Breast epithelium (tissue), 4 donors: ENCODE measurements at places on chromosomes 11 and 22. TPM values are rescaled to one million over a fixed set of nuclear protein-coding genes. Genes with fewer than 3 reads are reported as not detected.

Gene WBP2NL
- 0.96 TPM for total RNA-seq

DNA sequence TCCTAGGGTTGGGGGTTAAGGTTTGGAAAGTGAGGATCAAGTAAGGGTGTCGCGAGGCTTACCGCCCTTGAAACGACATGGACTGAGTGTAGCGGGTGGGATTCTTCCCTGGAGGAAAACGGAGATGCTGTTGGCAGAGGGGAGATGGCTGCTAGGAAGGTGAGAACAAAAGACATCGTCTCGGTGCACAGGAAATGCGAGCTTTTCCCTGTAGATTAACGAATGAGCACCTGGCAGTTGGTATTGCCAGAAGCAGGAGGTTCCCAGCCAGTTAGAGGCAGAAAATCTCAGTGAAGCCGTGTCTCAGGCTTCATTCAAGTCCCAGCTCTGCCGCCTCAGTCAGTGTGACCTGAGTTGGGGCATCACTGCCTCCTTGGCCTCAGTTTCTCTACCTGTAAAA lies 1.4 kb upstream of the LHFPL7 start:
- DNase-seq = no peak

Gene CLTCL1
- total RNA-seq = 8.2 TPM

- peak; percentile 64 for DNase-seq
Observed at GRCh38 chr11:66868726-66869566, 12.1 kb downstream of the LRFN4 start.

DNA sequence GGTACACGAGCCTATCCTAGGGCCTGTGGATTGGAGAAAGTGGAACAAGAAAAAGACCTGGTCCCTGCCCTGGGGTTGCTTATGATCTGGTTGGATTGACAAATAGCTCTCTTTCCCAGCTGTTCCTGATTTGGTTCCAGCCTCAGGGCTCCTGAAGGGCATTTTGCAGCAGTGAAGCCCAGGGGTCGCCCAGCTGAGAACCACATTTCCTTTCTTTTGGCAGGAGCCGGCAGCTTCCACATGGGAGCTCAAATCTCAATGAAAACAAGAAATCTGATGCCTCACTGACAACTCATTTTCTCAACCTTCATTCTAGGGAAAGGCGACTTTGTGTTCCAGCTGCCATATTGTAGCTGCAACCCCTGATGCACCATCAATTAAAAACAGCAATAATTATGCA lies 140.6 kb upstream of the CADM1 start:
- DNase-seq = no peak

Gene CRYBA4
- total RNA-seq = not detected

Gene CARD10
- total RNA-seq = 2.9 TPM

- DNase-seq = no peak
Observed at GRCh38 chr11:17300372-17300771, 23.8 kb downstream of the NUCB2 start.

Gene FHIP1B
- total RNA-seq = 42.1 TPM

DNA sequence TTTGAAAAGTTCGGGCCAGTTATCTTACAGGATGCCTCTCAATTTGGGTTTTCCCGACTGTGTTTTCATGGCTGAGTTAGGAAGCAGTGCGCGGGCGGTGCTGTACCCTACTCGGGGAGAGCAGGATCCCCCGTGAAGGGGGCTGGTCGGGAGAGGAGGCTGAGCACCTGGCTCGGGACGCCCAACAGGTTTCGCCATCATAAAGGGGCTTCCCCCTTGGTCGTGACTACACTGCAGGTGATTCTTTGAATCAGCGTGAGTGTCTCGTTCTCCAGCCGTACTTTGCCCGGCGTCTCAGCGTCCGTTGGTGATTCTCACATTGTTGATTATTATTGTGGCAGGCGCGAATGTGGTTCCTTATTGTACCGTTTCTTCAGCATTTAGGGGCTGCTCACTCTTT lies 46.6 kb downstream of the ST14 start:
- DNase-seq = no peak

Gene KRTAP5-8
- not detected for total RNA-seq

Gene OR52E8
- not detected for total RNA-seq

Gene PAFAH1B2
- total RNA-seq = 76.8 TPM

- DNase-seq = no peak
Observed at GRCh38 chr22:21855676-21856075, 11.8 kb downstream of the MAPK1 start.

DNA sequence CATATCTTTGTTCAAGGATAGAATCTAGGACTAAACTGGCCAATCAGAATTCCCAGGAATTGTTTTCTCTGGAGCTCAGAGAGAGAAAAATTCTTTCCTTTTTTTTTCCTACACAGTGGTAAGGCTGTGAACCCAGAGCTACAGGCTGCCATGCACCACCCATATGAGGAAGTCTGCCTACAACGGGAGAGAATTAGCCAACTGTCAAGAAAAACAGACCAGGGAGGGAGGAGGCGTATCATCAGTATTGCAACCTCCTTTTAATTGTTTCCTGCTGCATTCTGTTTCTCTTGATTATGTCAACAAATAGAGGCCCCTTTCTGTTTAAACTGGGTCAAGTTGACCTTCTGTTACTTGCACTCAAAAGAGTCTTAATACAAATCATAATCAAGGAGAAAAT lies 176.5 kb upstream of the UBASH3B start:
- no peak for DNase-seq

Gene SBF2
- total RNA-seq = 91.9 TPM

Gene SLC22A25
- not detected for total RNA-seq

DNA sequence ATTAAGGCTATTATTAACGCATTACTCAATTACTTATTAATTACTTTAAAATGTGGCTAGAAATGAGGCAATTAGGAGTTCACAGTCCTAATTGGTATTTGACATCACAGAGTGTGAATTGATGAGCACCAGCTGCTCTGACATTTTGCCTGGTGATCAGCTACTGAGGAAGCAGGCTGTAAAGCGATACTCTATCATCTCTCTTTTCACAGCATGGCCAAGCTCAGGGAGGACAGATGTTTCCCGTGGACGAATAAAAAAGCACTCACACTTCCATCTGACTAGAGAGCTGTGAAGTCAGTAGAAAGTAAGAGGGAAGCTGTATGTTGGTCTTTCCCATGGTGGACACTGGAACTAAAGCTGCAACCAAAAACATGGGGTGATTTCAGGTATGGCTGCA lies 29.1 kb upstream of the SYT9 start:
- DNase-seq = no peak

GRCh38 chr11:11468954-11469353 lies 115.9 kb upstream of the CSNK2A3 start:
- DNase-seq = no peak

DNA sequence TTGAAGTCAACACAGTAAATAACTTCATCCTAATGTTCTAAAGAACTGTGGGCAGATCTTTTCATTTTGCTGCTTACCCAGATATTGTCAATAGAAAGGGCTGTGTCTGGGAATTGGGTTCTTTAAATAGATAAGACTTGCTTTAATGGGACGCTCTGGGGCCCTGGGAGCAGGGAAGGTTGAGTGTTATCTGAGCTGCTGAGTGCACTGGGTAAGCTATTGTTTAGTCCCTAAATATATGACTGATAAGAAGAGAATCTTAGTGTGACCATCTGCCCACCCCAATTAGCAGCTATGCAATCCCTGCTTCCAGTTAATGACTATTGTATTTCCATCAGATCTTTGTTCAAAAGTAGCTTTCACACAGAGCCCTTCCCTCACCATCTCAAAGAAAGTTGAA lies 44.4 kb downstream of the ARHGAP42 start:
- DNase-seq = no peak

- DNase-seq = no peak
Observed at GRCh38 chr11:19433367-19433766, 192.6 kb upstream of the E2F8 start.

Gene CNGA4
- total RNA-seq = 0.48 TPM

DNA sequence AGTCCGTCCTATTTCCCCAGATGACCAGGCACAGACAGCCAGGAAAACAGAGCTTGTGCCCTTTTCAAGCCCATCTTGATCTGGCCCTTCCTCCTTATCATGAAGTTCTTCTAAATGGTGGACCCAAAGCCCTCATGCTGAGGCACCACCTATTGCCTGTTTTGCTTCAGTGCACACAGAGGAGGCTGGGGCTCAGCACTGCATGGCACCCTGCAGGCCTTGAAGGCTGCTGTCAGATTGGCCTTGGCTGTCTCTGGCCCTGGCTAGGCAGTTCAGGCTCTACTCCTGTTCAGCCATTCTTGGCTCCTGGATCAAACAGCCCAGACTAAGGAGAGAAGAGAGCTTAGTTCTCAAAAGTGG lies 49.2 kb downstream of the OTOG start:
- DNase-seq = no peak

Gene GPR152
- not detected for total RNA-seq

DNA sequence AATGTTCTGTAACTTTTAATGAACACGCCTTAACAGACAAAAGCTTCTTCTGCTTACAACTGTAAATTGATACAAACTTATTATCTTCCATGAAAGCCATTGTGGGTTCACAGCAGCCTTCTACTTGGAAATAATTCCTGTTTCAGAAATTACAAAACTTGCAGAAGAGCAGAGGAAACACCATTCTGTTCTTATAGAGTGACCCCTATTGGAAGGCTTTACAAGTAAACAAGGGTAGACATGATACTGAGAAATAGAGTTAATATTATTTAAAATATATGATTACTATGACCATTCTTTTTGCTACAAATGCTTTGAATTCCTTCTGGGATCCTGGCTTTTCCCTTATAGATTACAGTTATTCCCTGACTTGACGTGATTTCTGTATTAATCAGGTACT lies 32.4 kb upstream of the KCNA4 start:
- DNase-seq = no peak

DNA sequence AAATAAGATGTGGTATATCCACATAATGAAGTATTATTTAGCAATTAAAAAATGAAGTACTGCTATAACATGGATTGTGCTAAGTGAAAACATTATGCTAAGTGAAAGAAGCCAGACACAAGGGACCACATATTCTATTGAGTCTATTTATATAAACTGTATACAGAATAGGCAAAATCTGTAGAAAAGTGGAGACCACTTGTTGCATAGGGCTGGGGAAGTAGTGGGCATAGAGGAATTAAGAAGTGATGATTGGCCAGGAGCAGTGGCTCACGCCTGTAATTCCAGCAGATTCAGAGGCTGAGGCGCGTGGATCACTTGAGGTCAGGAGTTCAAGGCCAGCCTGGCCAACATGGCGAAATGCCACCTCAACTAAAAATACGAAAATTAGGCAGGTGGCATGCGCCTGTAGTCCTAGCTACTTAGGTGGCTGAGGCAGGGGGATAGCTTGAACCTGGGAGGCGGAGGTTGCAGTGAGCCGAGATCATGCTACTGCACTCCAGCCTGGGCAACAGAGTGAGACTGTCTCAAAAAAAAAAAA lies 109.6 kb downstream of the RBFOX2 start:
- no peak for DNase-seq

DNA sequence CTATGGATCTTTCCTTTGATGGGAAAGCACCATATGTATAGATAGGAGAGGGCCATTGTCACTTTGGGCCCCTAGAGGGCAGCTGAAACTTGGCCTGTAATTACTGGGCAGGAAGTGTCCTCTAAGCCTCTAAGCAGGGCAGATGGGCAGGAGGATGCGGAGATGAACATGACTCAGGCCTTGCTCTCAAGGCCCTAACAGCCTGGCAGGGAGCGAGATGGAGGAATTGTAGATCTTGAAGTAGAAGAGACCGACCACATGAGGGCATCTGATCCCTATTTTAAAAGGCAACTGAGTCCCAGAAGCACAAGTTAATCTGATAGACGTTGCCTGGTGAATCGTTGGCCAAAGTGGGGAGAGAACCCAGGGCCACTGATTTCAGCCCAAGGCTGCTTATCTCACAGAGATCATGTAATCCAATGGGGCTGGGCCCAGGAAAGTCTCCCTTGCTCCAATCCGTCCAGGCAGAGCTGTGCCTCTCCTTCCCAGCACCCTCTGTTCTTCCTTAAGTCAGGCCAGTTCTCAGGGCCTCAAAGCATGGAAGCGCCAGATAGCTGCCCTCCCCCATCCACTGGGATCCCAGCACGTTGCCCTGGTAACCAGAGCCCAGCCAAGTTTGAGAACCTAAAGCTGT lies 2.5 kb upstream of the SEPTIN3 start:
- DNase-seq = no peak

DNA sequence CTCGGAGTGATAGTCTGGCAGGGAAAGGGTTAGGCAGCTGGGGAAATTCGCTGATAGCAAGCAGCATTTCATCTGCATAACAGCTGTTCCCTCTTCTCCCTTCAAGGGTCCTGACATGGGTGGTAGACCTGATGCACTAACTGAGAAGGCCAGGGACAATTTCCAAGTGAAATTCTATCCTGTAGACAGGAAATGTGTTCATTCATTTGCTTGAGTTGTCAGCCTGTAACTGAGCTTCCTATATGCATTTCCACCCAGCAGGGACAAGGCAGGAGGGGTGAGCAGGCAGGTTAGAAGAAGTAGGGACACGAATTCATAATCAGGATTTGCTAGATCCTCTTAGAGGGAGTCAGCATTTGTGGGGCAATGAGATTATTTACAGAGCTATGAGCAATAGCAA lies 154.3 kb upstream of the NCAM1 start:
- no peak for DNase-seq

Gene DRG1
- 80.3 TPM for total RNA-seq

DNA sequence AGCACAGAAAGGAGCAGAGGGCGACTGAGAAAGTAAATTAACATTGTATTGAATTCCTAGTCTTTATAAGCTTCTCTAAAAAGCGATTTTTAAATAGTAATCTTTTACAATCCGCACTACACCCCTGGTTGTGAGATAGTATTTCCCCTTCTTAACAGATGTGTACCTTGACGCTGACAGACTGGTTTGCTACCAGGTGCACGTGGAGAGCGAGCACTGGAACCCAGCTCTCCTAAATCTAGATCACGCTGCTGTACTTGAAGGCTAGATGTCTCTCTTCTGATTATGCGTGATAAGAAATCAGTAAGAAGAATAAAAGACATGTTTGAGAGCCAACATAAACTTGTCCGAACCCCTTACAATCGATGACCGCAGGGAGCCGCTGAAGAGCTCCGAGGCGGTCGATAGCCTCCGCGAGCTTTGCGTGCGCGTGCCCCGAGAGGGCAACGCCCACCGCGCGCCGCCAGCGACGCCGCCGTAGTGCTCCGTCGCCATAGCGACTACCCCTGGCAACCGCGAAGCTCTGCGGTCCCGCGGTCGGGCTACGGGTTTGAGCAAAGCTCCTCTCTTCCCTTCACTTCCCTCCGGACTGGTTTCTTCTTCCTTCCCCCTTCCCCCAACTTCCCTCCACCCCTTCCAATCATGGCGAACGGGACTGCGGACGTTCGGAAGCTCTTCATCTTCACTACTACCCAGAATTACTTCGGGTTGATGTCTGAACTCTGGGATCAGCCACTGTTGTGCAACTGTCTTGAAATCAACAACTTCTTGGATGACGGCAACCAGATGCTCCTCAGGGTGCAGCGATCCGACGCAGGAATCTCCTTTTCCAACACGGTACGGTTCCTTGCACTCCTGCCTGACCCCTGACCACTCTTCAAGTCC lies at the start of gene DYNC2H1:
Gene DYNC2H1, plus strand, starts transcription at position 494 of the 885 bp plus-strand sequence. Its CDS starts 149 bp downstream, at position 643.
- peak; percentile 72 for DNase-seq

- DNase-seq = no peak
Observed at GRCh38 chr11:6127881-6128280, 20.4 kb downstream of the OR56B4 start.

GRCh38 chr11:75167617-75168016 lies 16.7 kb downstream of the SLCO2B1 start:
- no peak for DNase-seq

Gene VPREB1
- not detected for total RNA-seq

Gene BCR
- total RNA-seq = 44.6 TPM
